GM12892 (cell line): ENCODE measurements at places on chromosomes 5 and 9.

DNA sequence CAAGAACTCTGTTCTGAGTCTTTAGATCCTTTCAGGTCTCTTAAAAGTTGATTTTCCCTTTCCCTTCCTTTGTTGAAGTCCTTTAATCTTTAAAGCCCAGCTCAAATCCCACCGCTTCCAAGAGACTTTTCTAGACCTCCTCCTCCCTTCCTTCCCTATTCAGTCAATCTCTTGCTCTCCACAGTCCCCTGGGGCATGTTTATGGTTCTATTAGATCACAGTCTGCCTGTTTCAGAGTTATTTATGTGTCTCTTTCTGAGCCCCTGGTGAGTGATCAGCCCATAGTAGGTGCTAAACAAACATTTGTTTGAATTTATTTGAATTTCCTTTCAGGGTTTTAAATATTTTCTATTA is 7.2 kb upstream of the ARSI start:
- no peak for DNase-seq

- no peak for DNase-seq
Measured at GRCh38 chr5:180720486-180720885, 19.4 kb downstream of the OR2Y1 start.

DNA sequence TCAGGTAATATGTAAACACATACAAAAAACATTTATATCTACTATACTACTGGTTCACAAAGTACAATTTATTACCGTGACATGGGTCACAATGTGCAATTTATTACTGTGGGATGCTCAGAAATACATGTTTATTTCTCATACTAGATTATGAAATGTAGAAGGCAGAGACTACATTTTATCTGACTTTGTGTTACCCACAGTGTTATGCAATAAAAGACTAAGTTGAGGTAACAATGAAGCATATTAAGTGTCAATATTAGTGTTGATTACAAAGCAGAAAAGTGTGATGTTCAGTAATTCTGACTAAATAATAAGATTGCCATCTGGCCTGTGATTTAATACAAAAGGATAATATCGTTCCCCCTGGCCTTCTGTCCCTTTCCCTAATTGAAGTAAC is 42.4 kb downstream of the CPLANE1 start:
- no peak for DNase-seq

DNA sequence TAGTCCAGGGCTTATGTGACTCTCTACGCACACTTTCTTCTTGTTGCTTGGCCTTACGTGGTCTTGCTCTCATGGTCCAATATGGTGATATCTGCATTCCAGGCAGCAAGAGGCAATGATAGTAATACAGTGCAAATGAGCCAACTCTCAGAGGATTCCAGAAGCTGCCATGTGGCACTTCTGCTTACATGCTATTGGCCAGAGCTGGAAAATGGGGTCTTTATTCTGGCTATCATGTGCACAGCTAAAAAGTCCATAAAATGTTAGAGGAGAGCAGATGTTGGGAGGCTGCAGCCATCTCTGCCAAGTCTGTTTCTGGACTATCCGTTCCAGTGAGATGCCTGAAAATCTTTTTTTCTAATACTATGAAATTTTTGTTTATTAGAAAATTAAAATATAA is 2.9 kb upstream of the SEPTIN8 start:
- no peak for DNase-seq

DNA sequence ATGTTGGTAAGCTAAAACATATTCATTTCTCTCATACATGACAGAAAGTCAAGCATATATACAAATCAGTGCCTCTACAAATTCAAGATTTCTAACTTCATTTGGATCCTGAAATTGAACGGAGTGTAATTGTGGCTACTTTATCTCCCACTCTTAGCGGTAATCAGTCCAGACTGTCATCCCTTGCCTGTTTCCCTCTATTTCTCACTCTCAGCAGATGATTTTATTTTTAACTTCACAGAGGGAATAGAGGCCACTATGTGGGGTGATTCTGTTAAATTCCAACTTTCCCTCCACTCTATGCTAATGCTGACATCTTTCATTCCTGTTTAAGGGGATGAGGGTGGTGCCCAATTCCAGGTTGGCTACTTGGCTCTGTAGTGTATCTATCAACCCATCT is 153.8 kb upstream of the KCNN2 start:
- no peak for DNase-seq

GRCh38 chr5:72602696-72603685 is 95.8 kb upstream of the ZNF366 start:
- no peak for DNase-seq

- DNase-seq = no peak
Measured at GRCh38 chr9:125758986-125759763, 12.0 kb downstream of the PBX3 start.

DNA sequence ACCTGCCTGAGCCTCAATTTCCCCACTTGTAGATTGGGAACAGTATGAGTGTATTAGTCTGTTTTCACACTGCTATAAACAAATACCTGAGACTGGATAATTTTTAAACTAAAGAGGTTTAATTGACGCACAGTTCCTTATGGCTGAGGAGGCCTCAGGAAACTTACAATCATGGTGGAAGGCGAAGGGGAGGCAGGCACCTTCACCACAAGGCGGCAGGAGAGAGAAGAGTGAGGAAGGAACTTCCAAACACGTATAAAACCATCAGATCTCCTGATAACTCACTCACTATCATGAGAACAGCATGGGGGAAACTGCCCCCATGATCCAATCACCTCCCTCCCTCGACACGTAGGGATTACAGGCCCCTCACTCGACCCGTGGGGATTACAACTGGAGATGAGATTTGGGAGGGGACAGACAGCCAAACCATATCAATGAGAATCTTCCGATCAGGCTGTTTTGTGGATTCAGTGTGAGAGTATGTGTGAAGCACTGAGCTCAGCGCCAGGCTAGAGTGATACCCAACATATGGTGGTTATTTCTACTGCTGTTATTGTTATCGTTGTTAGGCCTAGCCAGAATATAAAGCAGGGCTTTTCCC is 14.6 kb upstream of the LMX1B start:
- DNase-seq = no peak

DNA sequence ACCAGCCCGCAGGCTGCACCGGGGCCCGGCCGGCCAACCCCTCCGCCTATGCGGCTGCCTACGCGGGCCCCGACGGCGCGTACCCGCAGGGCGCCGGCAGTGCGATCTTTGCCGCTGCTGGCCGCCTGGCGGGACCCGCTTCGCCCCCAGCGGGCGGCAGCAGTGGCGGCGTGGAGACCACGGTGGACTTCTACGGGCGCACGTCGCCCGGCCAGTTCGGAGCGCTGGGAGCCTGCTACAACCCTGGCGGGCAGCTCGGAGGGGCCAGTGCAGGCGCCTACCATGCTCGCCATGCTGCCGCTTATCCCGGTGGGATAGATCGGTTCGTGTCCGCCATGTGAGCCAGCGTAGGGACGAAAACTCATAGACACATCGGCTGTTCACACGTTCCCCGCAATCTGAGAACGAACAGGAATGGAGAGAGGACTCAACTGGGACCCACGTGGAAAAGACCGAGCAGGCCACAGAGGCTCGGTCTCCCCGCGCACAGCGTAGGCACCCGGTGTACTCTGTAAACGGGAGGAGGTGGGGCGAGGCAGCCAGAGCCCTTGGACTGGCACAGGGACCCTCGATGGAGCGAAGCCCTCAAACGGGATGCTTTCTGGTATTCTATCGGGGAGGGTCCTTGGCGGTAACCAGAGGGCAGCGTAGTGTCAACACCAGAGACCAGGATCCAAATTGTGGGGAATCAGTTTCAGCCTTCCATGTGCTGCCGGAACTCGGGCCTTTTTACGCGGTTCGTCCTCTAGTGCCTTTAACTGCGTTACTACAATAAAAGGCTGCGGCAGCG is 1.9 kb downstream of the FOXE1 start:
- no peak for DNase-seq

- DNase-seq = no peak
Measured at GRCh38 chr5:6780802-6781391, 67.7 kb downstream of the TENT4A start.

GRCh38 chr5:1380910-1381309 is 36.0 kb upstream of the CLPTM1L start:
- DNase-seq = no peak

- no peak for DNase-seq
Measured at GRCh38 chr5:99081711-99082110, 152.9 kb upstream of the CHD1 start.

- DNase-seq = no peak
Measured at GRCh38 chr5:72633649-72634048, 126.4 kb upstream of the ZNF366 start.

DNA sequence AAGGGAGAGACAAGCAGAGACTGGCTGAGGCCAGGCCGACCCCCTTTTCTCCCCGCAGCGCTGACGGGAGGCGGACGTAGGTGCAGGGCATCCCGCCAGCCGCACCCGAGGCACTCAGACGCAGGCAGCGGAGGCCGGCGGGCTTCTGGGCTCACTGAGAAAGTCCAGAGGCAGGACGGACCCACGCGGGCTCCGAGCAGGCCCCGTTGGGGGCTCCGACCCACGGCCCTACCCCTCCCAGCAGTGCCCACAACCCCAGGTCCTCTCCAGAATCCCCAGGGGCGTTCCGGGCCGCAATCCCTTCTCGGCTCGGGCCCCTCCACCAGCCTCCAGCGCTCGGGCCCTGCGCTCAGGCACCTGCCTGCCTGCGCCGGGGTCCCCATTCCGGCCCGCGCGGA is 543 bp downstream of the MTMR12 start:
- peak; percentile 47 for DNase-seq

DNA sequence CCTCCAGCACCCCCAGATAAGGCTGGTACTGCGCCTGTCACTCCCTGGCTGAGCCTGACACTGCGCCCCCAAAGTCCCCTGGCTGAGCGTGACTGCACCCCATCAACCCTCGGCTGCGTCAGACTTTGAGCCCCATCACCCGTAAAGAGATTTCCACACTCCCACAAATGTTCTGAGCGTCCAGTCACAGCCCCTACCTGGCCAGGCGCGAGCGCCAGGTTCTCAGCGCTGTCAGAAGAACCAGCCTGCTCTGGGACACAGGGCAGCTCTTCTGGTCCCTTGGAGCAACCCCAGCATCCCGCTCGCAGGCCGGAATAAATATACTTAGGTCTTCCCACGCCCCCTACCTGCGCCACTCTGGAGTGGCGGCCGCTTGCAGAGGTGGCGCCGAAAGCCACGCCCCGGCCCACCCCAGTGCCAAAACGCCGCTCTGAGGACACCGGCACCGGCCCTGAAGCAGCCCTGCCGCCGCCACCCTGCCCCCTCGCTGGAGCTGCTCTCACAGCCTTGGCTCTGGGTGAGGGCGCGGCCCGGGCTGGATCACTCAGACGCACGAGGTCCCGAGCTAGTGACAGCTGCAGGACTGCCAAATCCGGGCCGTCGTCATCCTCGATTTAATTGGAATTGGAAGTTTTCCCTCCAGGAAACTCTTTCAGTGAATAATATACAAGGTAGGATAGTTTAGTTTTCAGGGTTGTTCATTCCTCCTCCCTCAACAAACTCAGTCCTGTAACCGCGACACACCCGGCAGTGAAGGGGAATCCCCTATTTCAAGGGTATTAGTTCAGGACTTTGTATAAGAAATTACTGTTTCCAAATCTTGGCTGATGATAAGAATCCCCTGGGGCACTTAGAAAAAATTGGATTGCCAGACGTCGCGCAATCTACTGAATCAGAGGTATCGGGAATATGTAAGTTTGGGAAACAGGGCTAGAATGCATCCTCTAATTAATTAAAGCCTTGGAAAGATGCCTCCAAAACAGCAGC is 1.2 kb upstream of the CEMIP2 start:
- DNase-seq = peak; percentile 13

DNA sequence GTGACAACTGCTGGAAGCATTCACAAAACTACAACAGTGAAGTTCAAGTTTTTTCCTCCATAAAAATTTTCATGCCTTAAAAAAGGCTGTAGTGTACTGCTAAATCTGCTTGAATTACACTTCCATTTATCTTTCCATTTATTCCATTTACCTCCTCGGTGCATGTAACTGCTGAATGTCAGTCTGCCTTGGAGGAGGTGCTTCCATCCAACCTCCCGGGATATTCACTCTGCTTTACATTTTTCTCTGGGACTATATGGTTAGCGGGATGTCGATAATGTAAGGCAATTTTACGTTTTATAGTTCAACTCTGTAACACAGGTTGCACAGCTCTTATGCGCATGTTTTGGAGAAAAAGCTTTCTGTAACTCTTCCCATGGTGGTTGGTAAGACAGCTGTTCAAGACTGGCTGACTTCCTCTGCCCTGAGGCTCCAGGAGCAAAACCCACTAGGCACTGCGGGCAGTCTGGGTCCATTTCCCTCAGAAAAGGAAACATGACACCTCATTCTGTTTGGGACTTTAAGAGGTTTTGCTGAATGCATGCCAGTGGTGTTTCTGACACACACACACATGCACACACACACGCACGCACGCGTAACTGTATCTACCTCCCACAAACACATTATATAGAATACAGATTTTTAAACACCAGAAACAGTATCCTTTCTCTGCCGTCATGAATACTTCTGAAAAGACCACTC is 66.1 kb downstream of the SPTLC1 start:
- DNase-seq = no peak

- DNase-seq = no peak
Measured at GRCh38 chr9:35311891-35312639, 150.3 kb downstream of the UNC13B start.

DNA sequence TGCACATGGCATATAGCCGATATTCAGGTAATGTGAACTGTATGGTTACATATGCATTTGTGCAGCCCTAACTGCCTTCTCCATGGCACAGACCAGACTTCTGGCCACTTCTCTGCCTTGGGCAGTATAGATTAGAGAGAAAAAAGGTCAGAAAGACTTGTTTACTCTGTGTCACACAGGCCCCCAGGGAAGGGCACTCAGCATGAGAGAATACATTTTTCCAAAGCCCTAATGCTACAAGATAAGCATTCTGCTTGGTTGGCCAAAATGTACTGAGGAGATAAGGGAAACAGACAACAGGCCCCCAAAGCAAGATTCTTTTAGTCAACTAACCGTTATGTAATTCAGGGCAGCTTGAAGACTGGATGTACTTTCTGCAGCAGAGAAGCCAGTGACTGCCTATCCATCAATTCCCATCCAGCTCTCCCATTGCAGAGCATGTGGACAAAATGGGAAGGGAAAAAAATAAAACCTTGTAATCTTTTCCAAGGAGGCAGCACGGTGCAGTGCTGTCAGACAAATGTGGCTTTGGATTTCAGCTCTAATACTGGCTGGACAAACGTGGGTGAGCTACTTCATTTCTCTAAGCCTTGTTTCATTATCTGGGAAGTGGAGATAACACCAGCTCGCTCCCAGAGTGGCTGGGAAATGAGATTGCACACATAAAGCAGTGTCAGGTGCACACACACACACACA is 205.9 kb downstream of the NSG2 start:
- DNase-seq = no peak

DNA sequence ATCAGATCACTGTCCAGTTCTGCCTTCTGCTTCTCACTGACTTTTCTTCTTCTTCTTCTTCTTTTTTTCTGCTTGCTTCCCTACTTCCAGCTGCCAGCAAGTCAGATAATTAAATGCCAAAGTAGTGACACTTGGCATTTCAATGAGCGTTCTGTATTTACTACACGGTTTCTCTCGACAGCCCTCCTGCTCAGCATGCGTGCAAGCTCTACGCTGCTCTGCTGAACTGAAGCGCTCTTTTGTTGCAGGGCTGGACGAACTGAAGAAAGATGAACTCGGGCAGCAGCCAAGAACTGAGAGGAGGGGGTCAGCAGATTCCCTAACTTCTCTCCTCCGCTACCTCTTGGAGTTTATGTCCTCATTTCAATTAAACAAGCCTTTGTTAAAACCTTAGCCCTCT is 319.1 kb downstream of the GLIS3 start:
- DNase-seq = no peak

- DNase-seq = no peak
Measured at GRCh38 chr9:129027224-129027684, 877 bp downstream of the SH3GLB2 start.
